ENCODE measurements at places on chromosomes 5 and 9. TPM values are rescaled to one million over a fixed set of nuclear protein-coding genes. Genes with fewer than 3 reads are reported as not detected.
A peak's percentile ranks its signal among the peaks of the same experiment; 100 is the strongest.

GRCh38 chr5:30287890-30288289, 905.6 kb upstream of the CDH6 start:
- no peak for DNase-seq

DNA sequence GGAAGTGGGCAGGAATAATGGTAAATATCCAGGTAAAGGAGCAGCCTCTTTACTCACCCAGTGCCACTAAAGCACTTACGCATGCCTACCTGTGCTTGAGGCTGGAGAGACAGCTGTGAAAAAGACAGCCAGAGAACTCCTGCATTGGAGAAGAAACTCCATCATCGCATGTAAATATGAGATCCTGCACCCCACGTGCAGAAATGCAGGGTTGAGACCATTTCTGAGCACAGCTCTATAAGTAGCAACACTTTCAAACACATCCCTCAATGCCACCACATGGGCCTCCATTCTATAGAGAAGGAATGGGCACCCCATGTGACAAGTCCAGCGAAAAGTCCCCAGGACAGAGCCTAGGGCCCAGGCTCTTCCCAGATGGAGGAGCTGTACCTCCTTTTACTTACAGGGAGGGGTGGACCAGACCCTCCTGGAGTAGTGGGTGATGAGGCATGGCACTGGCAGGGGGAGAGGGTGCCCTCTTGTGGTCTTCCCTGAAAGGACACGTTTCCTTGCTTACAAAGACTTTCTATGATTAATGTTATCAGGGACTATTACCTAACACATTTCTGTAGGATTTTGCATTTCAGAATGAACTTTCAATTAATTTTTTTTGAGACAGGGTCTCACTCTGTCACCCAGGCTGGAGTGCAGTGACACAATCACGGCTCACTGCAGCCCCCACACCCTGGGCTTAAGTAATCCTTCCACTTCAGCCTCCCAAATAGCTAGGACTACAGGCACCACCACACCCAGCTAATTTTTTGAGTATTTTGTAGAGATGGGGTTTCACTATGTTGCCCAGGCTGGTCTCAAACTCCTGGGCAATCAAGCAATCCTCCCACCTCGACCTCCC, 55.3 kb upstream of the IL17B start:
- no peak for DNase-seq

DNA sequence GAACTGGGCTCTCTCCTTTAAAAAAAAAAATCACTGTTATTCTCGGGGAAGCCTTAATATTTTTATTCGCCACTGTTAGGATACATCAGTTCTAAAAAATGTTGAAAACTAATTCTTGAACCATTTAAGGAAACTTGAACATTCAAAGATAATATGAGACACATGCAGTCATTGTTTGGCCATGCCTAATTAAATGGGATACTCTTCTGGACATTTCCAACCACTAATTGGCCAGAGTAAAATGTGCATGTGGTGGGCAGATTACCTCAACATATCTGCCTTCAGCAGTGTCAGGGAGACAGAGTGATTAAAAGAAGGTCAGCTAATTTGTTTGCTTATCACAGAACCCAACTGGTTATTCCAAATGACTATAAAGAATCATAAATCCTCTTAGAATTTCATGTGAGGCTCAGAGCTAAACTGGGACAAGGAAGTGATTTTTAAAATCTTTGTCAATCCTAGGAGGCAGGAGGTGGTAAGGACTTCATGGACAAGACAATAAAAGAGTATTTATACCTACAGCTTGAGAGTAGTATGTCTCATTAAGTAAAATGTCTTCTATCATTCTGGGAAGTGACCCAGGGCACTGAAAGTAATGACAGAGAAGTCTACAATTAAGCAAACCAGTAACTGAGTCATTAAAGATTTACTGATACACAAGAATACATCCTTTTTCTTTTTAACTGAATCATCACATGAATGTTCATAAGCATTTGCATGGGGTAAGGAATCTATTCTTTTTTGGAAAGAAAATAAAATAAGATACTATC, 242.9 kb upstream of the TRPM3 start:
- DNase-seq: no peak

- DNase-seq: no peak
Observed at GRCh38 chr5:126394211-126394788, 28.9 kb upstream of the GRAMD2B start.

The LVRN gene
- not detected for polyA plus RNA-seq

- no peak for DNase-seq
Observed at GRCh38 chr9:134477342-134477925, 151.2 kb downstream of the RXRA start.

The MEIKIN gene
- polyA plus RNA-seq: 1.6 TPM

The SLC25A48 gene
- not detected for polyA plus RNA-seq

DNA sequence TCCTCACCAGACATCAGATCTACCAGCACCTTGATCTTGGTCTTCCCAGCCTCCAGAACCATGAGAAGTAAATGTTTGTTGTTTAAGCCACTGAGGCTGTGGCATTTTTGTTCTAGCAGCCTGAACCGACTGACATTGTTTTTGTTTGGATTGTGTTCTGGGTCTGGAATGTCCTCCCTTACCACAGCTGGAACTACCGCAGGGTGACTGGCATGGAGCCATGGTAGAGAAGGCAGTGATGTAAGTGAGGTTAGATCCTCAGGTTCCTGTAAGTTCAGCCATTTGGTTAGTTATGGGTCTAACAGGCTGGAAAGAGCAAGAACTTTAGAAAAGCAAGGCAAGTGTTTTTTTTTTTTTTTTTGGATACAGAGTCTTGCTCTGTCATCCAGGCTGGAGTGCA, 209.3 kb downstream of the DAB2IP start:
- DNase-seq: no peak

The FAM153A gene
- not detected for polyA plus RNA-seq

The STKLD1 gene
- 0.25 TPM for polyA plus RNA-seq

The TRIM14 gene
- polyA plus RNA-seq: 28.5 TPM

GRCh38 chr9:107612136-107612535, 122.6 kb upstream of the KLF4 start:
- DNase-seq: peak; percentile 91

The CTSL gene
- 18.9 TPM for polyA plus RNA-seq

- DNase-seq: peak; percentile 31
Observed at GRCh38 chr9:35490155-35490909, 421 bp downstream of the RUSC2 start.

The CD72 gene
- 6.8 TPM for polyA plus RNA-seq

DNA sequence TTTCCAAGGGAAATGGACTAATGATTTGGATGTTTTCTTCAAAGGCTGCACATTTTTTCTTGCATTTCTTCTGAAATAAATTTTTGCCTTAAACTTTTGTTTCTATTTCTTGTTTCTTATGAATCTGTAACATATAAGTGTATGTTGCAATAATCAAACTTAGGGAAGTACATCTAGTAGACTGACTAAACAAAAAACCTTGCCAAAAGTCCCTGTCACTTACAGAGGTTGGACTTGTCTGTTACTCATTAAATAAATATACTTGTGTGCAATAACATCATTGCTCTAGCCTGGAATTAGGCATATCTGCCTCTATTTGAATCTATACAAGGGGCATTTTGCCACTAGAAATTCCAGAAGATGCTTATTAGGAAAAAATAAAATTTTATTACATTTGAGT, 56.6 kb downstream of the C6 start:
- no peak for DNase-seq

The MCC gene
- polyA plus RNA-seq: not detected

- DNase-seq: no peak
Observed at GRCh38 chr5:30928956-30929355, 264.5 kb upstream of the CDH6 start.

GRCh38 chr5:59917121-59917520, 23.6 kb upstream of the PDE4D start:
- no peak for DNase-seq

The KLF4 gene
- 37.2 TPM for polyA plus RNA-seq

DNA sequence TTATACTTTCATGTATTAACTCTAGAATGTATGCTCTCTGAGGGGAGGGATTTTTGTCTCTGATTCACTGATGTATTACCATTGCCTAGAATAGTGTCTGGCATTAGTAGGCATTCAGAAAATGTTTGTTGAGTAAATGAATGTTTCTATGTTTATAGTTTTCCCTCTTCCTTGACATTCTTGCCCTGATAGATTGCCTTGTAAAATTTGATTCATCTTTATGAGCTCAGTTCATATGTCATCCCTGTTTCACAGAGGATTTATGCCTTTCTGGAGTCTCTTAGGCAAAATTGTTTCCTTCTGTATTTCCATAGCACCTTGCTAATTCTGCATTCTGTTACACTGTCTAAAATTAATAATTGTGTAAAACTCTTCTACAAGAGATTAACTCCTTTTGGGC, 72.3 kb downstream of the RASA1 start:
- DNase-seq: no peak

DNA sequence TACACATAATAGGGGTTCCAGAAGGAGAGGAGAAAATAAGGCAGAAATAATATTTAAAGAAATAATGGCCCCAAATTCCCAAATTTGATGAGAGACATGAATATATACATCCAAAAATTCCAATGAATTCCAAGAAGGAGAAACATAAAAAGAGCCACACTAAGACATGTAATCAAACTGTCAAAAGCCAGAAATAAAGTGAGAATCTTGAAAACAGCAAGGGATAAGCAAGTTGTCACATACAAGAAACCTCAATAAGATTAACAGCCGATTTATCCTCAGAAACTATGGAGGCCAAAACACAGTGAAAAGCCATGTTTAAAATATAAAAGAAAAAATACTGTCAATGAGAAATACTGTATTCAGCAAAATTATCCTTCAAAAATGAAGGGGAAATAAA, 14.5 kb downstream of the CATSPER3 start:
- DNase-seq: no peak
